ENCODE measurements at places on chromosomes 7 and 10.

- ATAC-seq, result no peak
Observed at GRCh38 chr10:60798031-60798430, 19.8 kb downstream of the CDK1 start.

- no peak for ATAC-seq
Observed at GRCh38 chr7:92076509-92076908, 57.8 kb downstream of the CYP51A1 start.

DNA sequence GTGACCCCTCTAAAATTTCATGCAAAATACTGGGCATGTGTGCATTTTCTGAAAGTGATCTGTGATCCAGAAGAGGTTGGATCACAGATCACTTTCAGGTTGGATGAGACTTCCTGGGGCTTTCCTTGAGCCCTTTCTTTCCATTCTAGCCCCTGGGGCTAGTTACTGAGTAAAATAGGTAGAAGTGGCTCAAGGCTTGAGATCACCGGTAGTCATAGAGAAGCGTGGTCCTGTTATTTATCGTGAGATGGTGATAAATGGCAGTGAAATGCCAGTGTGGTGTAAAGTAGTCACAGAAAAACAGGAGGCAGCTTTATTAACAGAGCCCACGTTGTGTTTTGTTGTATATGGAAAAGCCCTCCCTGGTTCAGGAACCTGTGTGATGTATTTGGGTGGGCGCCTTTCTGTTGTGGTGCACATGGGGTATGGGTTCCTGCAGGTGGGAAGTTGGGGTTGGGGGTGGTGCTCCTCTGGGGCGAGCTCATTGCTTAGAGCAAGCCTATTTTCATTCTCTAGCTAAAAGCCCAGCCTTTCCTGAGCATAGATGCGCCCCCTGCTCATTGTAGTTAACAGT lies 34.0 kb upstream of the SH2D4B start:
- peak; percentile 12 for ATAC-seq

GRCh38 chr7:13153742-13154141 lies 466.3 kb downstream of the ARL4A start:
- ATAC-seq, result no peak

- ATAC-seq, result no peak
Observed at GRCh38 chr10:66927971-66928770, 2.3 kb downstream of the LRRTM3 start.

DNA sequence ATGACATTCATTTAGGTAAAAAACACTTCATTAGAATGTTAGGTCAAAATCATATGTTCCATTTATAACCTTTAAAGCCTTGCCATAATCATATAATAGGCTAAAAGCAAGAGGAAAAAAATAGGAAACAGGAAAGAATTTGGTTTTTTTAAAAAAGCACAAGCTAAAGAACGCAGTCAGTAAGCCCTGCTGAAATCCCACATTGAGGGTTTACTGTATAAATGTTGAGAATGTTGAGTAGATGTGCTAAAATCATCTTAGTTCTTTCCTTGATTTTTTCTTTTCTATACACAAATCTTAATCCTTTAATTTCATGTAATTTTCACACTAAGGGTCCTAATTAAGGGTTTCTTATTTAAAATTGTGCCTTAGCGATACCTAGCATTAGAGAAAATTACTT lies 133.0 kb downstream of the TSPAN12 start:
- no peak for ATAC-seq

DNA sequence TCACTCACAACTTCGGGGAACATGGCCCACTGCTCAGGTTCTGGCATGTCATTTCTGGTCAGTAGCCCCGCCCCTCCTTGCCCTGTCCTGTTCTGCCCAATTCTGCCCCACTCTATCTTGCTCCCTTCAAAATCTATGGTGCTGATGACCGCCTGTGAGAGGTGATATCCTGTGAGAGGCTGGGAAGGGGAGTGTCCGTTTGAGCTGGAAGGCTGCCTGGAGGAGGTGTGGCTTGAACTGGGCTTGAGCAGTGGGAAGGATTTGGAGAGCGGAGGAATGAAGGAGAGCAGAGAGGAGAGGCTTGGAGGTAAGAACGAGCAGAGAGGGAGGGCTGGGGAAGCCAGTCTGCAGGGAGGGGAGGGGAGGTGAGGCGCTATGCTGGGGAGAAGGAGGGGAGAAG lies 145.3 kb downstream of the RPS24 start:
- no peak for ATAC-seq

All from activated T-helper 17 cell treated with anti-CD3 and anti-CD28 coated beads, Interleukin-2, amount 50 U/mL, for 72 hours (primary cell).